ENCODE measurements at places on chromosomes 16 and 17. TPM values are rescaled to one million over a fixed set of nuclear protein-coding genes. Genes with fewer than 3 reads are reported as not detected.

- no peak for DNase-seq
Observed at GRCh38 chr16:13923703-13924298, 3.8 kb downstream of the ERCC4 start.

DNA sequence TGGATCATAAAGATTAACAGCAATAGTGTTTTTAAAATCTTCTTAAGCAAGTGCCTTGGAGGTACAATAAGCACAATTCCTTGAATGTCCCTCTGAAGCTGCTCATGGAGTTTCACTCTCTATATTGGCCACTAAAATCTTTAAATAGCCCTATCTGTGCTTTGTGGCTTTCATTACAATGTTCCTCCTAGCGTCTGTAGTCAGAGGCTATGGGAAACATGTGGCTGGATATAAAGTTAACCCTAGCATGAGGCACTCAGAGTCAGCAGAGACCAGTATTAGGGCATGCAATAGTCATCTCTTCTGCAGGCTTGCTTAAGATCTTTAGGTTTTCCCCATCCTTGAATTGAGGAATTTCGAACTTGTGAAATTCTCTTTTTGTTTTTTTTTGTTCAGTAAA is 668.2 kb downstream of the CDH11 start:
- no peak for DNase-seq

DNA sequence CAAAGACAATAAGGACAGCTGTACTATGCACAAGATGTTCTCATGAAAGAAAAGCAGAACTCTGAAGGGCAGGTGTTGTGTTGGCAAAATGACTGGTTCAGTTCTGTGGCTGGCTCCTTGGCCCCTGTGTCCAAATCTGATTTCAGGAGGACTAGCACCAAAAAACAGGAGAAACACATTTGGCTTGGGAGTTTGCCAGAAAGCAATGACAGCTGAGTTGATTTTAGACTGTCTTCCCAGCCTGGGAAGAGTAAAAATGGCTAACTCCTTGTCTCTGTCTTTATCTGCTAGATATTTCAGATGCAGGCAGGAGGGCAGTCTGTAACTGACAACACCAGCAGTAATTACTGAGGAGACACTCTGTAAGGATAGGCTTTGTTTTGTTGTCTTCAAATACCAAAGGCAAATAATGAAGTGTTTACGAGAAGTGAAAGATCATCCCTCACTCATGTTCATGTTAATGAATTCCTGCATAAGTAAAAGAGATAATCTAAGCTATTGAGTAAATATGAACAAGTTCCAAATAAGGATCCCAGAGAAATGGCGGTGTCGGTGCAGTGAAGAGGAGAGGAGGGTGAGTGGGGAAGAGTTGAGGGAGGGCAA is 989.0 kb downstream of the CDH11 start:
- no peak for DNase-seq

Gene ARSG
- total RNA-seq, result 5.9 TPM

Gene CDH8
- total RNA-seq, result 0.39 TPM

Gene SMARCE1
- total RNA-seq, result 62.2 TPM

Gene KCNAB3
- total RNA-seq, result 0.71 TPM

DNA sequence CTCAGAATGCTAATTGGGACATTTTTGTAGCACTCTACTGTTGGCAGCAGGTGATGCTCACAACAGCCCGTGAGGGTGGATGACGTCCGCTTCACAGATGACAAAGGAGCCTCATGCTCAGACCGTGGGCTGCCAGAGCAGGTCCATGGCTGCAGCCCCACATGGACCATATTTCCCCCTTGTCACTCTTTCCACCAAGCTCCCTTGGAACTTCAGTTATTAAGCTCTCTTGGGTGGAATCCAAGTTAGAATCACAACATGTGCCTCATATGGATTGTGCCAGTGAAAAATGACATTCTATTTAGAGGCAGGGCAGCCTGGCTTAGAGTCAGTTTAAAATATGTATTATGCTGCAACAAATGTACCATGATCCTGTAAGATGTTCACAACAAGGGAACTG is 33.2 kb upstream of the STH start:
- no peak for DNase-seq

DNA sequence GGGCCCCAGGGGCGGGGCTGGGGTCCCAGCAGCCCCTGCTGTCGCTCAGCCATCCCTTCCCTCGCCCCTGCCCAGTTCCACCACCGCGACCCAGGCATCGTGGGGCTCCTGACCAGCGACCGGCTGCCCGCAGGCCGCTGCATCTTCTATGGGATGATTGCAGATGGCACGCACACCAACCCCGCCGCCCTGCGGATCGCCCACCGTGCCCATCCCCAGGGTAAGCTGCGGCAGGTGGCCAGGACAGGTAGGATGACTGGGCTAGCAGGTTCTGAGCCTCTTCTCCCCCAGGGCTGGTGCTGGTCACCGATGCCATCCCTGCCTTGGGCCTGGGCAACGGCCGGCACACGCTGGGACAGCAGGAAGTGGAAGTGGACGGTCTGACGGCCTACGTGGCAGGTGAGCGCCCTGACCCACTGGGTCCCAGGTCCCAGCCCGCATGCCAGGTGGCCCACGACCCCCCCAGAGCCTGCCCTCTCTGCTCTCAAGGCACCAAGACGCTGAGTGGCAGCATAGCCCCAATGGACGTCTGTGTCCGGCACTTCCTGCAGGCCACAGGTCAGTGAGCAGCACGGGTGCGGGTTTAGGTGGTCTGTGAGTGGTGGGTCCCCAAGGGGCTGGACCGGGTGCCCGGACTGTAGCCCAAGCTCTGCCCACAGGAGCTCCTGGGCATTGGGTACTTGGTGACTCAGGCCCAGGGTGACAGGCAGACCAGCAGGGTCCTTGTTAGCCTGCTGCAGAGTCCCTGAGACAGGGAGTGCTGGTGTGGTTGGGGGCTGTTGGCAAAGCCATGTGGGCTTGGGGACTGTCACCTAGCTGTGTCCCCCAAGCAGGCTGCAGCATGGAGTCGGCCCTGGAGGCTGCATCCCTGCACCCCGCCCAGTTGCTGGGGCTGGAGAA is 2.8 kb downstream of the CEMP1 start:
- peak; percentile 34 for DNase-seq

Gene CTRB2
- not detected for total RNA-seq

- no peak for DNase-seq
Observed at GRCh38 chr16:25751230-25751835, 59.6 kb downstream of the HS3ST4 start.

Data from left cardiac atrium (tissue), 4 donors.